ENCODE measurements at places on chromosomes 7 and 10.

DNA sequence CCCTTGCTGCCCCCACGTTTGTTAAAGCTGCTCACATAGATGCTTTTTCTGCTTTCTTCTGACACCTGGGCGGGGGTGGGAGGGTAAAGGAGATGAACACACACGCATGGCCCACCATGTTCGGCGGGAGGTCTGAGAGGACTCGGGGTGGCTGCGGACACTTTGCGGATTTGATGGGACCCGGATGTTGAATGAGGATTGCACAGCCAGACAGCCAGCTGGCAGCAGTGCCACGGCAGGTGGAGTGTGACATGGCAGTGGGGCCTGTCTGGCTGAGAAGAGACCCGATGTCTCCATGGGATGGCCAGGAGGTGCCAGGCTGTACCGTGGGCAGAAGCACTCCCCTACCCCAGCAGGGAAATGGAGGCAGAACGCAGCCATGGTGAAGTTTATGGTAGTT, 31.2 kb downstream of the PPP2R2D start:
- no peak for DNase-seq

DNA sequence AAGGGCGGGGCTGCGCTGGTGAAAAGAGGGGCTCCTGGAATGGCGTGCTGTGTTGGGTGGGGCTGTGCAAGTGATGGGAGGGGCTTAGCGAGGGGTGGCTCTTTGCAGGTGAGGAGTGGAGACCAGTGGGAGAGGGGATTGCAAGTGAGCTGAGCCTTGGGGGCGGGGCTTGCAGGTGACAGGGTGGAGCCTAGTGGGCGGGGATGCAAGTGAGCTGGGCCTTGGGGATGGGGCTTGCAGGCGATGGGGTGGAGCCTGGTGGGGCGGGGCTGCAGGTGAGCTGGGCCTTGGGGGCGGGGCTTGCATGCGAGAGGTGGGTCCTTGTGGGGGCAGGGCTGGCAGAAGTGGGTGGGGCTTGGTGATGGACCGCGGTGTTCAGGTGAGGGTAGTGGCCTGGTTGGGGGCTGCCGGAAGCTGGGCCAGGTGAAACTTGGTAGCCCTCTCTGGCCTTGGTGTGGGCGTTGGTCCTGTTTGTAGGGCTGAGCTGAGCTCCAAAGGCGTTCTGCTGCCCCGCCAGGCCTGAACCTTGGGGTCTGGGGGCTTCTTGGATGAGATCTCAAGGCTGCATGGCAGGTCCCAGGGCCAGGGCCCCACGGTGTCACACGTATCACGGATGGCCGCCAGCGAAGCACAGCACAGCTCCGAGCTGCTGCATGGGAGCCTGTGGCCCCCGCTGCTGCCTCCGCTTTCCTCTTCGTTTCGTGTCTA, 743 bp upstream of the PITRM1 start:
- no peak for DNase-seq

DNA sequence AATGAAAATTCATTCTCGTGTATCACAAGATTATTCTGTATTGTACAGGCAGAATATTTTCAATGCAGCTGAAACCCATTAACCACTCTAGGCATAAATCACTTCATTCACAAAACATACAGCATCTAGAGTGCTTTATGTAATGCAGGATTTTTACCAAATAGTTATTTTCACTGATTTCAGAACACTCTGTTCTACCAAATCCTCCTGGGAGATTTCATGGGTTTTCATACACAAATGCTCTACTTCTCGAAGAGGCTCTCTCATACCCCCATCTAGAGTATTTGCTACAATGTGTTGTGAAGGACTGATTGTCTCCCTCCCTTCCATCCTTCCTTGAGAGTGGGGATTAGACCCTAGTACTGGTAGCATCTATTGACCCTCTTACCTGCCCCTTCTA, 209.2 kb upstream of the LRRN3 start:
- no peak for DNase-seq

DNA sequence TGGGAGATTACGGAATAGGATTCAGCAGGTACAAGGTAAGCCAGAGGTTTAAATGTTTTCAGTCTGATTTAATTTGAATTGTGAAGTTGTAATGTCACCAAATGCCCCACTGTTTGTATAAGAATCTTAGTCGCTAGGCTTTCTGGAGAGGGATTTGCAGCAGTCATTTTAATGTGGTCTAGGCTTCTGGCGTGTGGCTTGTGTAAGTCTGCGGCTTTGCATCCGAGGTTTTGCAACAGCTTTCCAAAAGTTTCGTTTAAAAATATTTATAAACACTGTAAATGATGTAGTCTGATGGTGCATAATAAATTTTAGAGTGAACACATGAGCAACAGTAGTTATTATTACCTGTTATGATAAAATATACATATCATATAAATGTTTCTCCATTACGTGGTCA, 26.1 kb upstream of the BHLHA15 start:
- no peak for DNase-seq

DNA sequence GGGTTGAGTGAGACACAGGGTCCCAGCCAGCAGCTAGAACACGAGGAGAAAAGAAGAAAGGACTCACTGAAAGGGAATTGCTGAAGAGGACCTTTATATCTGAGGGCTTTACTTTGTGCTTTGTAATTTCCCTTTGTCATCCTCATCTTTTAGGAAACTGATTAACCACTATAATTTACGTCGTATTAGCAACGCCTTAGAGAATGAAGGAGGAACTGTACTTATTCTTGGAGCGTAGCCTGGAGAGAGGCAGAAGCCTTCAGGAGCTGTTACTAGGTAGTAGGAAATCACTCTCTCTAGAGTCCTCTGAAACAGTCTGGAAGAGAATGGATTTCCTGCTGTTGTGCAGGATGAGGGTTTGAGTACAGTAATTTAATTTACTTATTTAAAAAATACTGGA, 101.0 kb upstream of the STEAP1B start:
- no peak for DNase-seq

DNA sequence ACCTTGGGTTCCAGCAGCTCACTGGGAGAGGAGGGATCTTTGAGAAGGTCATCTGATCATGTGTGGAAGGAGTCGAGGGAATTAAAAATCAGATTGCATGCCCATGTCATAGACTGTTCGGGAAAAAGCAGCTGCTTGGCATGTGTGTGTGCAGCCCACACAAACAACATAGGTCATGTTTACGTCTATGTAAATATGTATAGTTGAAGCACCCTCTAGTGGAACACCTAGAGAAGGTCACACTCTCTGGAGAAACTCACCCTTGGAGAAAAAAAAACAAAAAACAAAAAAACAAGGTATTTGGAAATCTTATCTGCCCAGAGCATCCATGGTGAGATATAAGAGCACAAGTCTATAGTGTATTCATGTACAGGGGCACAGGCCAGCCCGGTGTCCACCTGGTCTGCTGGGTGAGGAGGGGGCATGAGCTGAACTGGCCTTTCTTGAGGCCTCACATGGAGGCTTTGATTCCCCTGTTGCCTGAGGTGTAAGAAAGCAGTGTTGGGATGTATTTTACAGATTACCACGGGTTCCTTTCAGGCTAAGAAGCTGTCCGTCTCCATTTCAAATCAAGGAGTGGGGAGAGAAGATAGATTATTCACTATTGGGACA, 98.0 kb downstream of the NPY start:
- DNase-seq: no peak

Measured in NCI-H510A treated with DMSO at 0.1 percent for 48 hours (cell line).